ENCODE measurements at places on chromosomes 6 and 20.

- no peak for DNase-seq
These were observed 14.4 kb downstream of the MYB start for GRCh38 chr6:135195522-135195921.

GRCh38 chr20:37729909-37730308, 36.1 kb downstream of the CTNNBL1 start:
- no peak for DNase-seq

DNA sequence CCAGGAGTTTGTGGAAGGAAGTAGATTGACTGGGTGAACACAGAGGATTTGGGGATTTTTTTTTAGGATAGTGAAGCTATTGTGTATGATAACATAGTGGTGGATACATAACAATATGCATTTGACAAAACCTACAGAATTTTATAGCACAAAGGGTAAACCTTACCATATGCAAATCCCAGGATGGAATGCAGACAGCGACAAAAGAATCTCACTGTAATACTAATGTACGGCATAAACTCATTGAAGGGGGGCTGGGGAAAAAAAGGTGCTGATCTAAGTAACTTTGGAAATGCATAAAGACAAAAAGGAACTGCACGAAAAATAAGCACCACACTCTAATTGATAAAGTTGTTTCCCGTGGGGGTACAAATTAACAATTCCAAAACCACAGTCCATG, 15.2 kb upstream of the PLAGL1 start:
- no peak for DNase-seq

GRCh38 chr6:117601811-117602150, 530 bp downstream of the GOPC start:
- no peak for DNase-seq

- DNase-seq = no peak
These were observed 22.6 kb downstream of the TRERF1 start for GRCh38 chr6:42429042-42429585.

DNA sequence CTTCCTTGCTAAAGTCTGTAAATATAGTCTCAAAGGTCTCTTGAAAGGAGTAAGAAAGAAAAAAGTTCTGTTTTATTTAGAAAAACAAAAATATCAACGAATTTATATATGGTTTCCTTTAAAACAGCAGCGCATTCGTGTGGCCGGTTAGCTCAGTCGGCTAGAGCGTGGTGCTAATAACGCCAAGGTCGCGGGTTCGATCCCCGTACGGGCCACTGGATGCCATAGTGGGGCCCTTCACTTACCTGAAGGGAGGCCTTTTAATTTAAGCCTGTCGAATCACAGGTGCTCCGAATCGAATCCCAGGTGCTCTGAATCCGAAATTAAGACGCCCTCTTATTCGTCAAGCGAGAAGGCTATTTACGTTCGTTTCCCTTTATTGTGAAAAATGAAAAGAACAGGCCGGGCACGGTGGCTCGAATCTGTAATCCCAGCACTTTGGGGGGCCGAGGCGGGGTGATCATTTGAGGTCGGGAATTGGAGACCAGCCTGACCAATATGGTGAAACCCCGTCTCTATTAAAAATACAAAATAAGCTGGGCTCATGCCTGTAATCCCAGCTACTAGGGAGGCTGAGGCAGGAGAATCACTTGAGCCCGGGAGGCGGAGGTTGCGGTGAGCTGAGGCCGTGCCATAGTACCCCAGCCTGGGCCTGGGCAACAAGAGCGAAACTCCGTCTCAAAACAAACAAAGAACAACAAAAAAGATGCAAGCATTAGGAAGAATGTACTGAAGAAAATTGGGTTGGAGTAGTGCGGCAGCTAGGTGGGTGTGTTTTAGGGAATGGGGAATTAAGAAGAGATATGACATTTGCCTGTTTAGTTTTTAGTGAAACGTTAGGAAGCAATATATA, 195.8 kb upstream of the ZNF184 start:
- DNase-seq = no peak

Measured in kidney epithelial cell (primary cell).